ENCODE measurements at places on chromosomes 13 and 19.

- no peak for DNase-seq
These were observed 137.8 kb downstream of the UQCRFS1 start for GRCh38 chr19:29075149-29075548.

GRCh38 chr13:21528616-21529015, 69.5 kb upstream of the ZDHHC20 start:
- no peak for DNase-seq

- DNase-seq, result no peak
These were observed 9.7 kb downstream of the RASA3 start for GRCh38 chr13:114122591-114123211.

- DNase-seq, result no peak
These were observed 29.5 kb downstream of the FPR3 start for GRCh38 chr19:51824281-51825005.

GRCh38 chr13:97435323-97435722, 1.4 kb downstream of the RAP2A start:
- DNase-seq, result no peak

- no peak for DNase-seq
These were observed 14.5 kb upstream of the ISYNA1 start for GRCh38 chr19:18452386-18452785.

DNA sequence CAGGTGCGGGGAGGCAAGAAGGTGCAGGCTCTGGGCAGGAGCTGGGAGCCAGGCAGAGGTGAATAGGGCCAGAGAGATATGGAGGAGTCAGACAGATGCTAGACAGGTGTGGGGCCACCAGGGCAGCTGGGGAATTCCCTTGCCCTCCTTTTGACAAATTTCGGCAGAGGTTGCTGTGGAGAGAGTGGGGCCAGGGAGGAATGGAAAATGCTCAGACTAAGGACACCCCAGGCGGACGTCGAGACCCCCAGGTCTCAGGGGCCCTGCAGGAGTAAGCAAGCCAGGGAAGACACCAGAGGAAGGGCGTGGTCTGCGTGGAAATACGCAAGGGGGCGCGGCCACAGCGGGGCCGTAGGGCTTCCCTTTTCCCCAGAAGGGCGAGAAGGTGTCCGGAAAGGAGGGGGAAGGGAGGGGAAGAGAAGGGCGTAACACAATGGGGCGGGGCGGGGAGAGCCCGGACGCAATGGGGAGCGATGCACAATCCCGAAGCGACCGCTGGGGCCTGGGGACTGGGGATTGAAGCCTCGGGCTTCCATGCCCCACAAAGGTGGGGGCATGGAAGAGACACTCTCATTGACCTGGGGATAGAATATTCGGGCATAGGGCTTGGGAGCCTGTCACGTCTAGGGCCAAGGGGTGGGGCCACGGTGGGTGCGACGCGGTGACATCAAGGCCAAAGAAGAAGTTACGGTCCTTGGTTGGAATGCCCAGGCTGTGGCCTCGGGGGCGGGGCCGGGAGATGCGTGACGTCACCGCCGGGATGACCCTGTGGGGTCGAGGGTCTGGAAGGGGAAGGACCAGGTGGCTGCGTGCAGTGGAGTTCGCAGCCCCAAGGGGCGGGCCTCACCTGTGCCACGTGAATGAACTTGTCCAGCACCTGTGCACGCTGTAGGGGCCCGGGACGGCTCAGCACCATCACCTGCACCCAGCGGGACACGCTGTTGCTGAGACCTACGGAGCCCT, 8.2 kb downstream of the RASGRP4 start:
- DNase-seq, result peak; percentile 13

DNA sequence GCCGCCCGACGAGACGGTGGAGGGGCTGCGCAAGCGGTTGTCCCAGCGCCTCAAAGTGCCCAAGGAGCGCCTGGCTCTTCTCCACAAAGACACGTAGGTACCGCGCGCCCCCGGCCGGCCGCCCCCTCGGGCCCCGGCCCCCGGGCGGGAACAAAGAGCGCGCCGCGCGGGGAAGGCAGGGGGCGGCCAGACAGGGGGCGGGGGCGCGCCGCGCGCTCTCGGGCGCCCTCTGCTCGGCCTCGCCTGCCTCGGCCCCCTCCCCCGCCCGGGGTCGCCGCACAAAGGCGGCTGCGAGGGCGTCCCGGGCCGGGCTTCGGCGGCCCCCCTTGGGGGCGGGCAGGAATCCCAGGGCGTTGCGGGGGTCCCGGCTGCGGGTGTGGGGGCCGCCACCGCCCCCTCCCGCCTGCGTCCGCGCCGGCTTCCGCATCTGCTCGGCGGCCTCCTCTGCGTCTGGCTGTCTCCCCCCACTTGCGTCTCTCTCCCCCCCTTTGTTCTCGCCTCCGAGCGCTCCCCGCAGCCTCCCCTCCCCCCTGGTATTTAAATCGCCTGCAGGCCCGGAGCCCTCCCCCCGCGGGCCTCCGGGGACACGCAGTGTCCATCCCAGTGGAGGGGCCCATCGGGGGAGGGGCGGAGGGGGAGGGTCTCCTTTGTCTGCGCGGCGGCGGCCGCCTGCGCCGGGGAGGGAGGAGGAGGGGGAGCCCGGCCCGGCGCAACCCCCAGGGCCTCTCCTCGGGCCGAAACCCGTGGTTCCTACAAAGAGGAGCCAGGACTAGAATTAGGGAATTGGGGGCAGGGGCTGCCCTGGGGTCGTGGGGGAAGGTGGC, 2.3 kb downstream of the MIDN start:
- DNase-seq, result peak; percentile 55

GRCh38 chr19:53907193-53907581, 1.9 kb upstream of the CACNG7 start:
- no peak for DNase-seq

DNA sequence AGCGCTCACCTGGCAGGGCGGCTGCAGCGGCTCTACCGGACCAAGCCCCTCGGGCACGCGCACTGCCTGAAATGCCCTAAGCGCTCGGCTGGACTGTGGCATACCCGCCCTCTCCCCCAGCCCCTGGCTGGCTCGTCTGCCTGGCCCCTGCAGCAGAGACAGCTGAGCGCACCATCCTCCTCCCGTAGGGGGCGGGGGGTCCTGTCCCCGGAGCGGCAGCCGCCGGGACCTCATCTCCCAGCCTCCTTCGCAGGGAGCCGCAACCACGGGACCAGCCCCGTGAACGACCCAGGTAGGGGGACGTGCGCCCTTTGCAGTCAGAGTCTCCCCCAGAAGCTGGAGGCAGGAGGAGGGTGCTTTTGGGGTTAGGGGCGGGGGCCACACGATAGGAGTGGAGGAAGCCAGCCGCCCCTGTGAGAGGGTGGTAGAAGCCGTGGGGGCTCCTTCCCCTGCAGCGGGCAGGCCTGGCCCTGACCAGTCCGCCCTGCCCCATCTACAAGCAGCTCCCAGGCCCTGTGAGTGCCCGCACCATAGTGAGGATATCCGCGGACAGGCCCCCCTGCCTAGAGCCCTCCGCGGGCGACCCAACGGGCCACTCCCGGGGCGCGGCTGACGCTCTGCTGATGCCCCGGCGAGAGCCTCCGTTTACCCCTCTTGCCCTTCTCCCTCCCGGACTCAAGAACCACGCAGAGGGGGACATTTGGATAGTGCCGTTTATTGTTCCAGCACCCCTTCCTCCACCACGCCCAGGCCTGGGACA, 34.2 kb downstream of the ZNF787 start:
- no peak for DNase-seq

DNA sequence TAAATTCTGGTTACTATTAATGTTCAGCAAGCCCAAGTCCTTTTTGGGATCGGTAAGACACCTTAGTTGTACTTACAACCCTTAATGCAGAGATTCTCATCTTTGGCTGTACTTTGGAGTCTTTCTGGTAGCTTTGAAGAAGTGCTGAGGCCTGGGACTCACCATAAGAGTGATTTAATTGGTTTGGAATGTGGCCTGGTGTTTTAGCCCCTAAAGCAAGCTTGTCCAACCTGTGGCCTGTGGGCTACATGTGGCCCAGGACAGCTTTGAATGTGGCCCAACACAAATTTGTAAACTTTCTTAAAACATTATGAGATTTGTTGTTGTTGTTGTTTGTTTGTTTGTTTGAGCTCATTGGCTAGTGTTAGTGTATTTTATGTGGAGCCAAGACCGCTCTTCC, 215.3 kb downstream of the ZIC5 start:
- DNase-seq, result no peak

DNA sequence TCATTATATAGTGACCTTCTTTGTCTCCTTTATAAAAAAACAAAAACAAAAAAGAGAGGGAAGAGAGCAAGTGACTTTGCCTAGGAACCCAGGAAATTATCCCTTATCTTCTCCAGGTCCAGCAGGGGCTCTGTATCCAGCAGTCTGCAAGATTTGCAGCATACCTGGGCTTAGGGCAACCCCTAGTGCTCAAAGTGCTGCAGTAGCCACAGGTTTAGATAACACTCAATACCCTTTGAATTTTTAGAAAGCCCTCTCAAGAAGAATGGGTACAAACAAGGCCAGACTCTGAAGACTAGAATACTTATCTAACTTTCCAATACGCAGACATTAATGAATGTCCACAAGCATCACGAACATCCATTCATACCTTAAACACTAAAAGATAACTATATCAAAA, 43.2 kb downstream of the CCNA1 start:
- no peak for DNase-seq
